ENCODE measurements at places on chromosomes 16 and 17.

- H3K4me1 ChIP-seq = peaks cover 17% of the 10 kb centered on the region
- peaks cover 4% of the 10 kb centered on the region for H3K36me3 ChIP-seq
- peak; percentile 24 for DNase-seq
- no peak overlapping the region for H3K4me3 ChIP-seq
Observed at GRCh38 chr17:82838386-82839063, 1.3 kb downstream of the ZNF750 start.

GRCh38 chr17:40879026-40879425 is 6.0 kb downstream of the KRT20 start:
- no peaks in the 10 kb centered on the region for H3K36me3 ChIP-seq
- no peaks in the 10 kb centered on the region for H3K27me3 ChIP-seq
- H3K4me3 ChIP-seq = no peak overlapping the region
- no peak overlapping the region for H3K27ac ChIP-seq

DNA sequence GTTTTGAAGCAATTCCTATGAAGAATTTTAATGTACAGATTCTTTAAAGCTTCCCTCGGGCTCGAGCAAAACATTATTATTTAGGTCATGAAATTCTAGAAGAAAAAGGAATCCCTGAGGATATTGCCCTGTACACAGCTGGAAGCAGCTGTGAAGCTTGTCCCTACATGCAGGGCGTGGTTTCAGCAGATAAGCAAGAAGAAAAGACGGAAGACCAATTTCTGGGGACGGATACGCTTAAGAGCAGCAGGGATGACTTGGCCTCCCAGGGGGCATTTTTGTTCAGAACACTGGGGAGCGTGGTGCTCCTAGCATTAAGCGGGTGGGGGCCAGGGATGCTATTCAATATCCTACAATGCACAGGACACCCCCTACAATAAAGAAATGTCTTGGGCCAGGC is 34.3 kb downstream of the LITAF start:
- DNase-seq = peak; percentile 67
- H3K4me1 ChIP-seq = peaks cover 19% of the 10 kb centered on the region
- H3K27ac ChIP-seq = no peak overlapping the region
- peaks cover 48% of the 10 kb centered on the region for H3K36me3 ChIP-seq
- H3K4me3 ChIP-seq = no peak overlapping the region

DNA sequence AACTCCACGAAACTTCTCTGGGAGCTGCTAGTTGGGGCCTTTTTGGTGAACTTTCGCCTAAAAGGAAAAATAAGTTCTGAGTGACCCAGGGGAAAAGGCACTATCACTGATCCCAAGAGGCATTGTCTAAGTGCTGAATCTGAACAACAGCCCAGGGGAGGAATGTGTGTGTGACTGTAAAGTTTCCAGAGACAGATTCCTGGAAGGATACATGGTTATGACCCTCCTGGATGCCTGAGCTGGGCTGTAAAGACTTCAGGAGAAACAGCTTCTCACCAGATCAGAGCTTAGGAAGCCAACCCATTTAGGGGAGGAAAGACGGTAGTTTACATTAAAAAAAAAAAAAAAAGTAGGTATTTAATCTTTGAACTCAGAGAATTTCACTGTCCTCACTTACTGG is 20.2 kb downstream of the HIGD1B start:
- peaks cover 64% of the 10 kb centered on the region for H3K36me3 ChIP-seq
- no peak for DNase-seq
- H3K27me3 ChIP-seq = no peaks in the 10 kb centered on the region
- H3K27ac ChIP-seq = no peak overlapping the region
- H3K4me3 ChIP-seq = no peak overlapping the region

GRCh38 chr17:7711051-7711755 is 6.2 kb downstream of the EFNB3 start:
- peaks cover 65% of the 10 kb centered on the region for H3K27me3 ChIP-seq
- DNase-seq = no peak
- H3K27ac ChIP-seq = no peak overlapping the region
- no peaks in the 10 kb centered on the region for H3K36me3 ChIP-seq
- no peak overlapping the region for H3K4me3 ChIP-seq

DNA sequence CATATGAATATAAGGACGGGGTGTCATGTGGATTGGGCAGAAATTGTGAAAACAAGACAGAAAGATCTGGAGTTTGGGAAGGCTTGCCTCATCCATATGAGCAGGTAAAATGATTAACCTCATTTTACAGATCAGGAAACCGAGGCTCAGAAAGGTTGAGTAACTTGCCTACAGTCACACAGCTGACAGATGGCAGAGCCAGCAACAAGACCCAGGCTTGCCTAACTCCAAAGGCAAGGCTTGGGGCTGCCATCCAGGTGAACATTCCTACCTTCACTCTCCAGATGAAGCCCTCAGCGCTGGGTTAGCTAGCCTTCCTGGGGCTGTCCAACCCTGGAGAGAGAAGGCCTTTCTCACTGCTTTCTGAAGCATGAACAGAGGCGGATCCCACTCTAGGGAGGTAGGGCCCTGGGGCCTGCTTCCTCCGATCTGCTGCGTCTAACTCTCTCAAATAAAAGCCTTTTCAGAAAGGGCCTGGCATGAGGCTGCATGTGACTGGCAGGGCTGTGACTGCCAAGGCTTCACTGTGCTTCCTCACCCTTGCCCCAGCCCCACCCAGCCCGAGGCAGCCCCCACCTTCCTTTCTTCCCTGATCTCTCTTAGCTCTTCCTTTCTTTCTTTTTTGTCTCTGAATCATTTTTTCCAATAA is 107.8 kb downstream of the GNAO1 start:
- H3K27ac ChIP-seq = no peak overlapping the region
- H3K27me3 ChIP-seq = no peaks in the 10 kb centered on the region
- H3K4me1 ChIP-seq = peaks cover 15% of the 10 kb centered on the region

- no peak for DNase-seq
- peaks cover 6% of the 10 kb centered on the region for H3K27me3 ChIP-seq
- no peaks in the 10 kb centered on the region for H3K36me3 ChIP-seq
- H3K27ac ChIP-seq = no peak overlapping the region
- H3K4me3 ChIP-seq = no peak overlapping the region
- H3K4me1 ChIP-seq = no peaks in the 10 kb centered on the region
Observed at GRCh38 chr16:5916711-5917191, 819.2 kb upstream of the EEF2KMT start.

GRCh38 chr17:31582151-31582907 is 190.9 kb downstream of the RAB11FIP4 start:
- peak overlapping the region; percentile 82 for H3K27ac ChIP-seq
- H3K4me1 ChIP-seq = peaks cover 35% of the 10 kb centered on the region
- H3K36me3 ChIP-seq = peaks cover 8% of the 10 kb centered on the region
- no peak overlapping the region for H3K4me3 ChIP-seq

DNA sequence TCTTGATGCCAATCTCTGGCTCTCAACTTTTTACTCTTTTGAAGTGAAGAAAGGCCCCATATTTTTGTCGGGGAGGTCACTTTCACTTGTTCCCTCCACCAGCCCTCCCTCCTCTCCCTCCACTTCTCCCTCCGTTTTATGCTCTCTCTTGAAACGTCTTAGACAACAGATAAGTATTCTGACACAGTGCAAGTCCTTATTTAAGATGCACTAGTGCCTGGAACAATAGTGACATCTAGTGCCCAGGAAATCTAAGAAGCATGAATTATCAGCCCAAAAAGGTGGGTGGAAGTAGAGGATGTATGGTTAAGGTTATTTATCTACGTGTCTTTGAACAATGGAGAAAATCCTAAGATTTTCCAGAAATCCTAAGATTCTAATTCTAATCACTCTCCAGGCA is 17.9 kb downstream of the PSME3IP1 start:
- H3K4me1 ChIP-seq = peaks cover 4% of the 10 kb centered on the region
- H3K27ac ChIP-seq = no peak overlapping the region
- no peak overlapping the region for H3K4me3 ChIP-seq
- peak; percentile 88 for DNase-seq

GRCh38 chr17:61404913-61405685 is 5.5 kb downstream of the TBX2 start:
- peak overlapping the region; percentile 3 for H3K4me3 ChIP-seq
- H3K27ac ChIP-seq = peak overlapping the region; percentile 20
- DNase-seq = peak; percentile 41

- no peak for DNase-seq
- H3K4me3 ChIP-seq = no peak overlapping the region
- H3K36me3 ChIP-seq = no peaks in the 10 kb centered on the region
Observed at GRCh38 chr16:77404775-77405174, 30.1 kb downstream of the ADAMTS18 start.

- H3K27ac ChIP-seq = no peak overlapping the region
- no peak for DNase-seq
- peaks cover 3% of the 10 kb centered on the region for H3K27me3 ChIP-seq
- H3K36me3 ChIP-seq = no peaks in the 10 kb centered on the region
- H3K4me3 ChIP-seq = no peak overlapping the region
- H3K4me1 ChIP-seq = no peaks in the 10 kb centered on the region
Observed at GRCh38 chr17:11628374-11628773, 30.1 kb downstream of the DNAH9 start.

DNA sequence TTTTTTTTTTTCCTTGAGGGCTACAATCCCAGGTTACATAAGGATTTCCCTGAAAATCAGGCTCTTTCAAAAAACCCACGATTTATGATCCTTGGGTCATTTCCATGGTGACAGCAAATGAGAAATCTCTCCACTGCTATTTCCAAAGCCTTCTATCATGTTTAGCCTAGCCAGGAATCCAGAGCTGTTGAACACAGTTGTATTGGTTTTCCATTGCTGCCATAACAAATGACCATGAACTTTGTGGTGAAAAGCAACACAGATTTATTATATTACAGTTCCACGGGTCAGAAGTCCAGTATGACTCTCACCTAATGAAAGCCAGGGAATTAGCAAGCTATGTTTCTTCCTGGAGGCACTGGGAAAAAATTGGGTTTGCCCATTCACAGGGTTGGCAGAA is 106.6 kb downstream of the MAF start:
- no peaks in the 10 kb centered on the region for H3K27me3 ChIP-seq
- no peak overlapping the region for H3K27ac ChIP-seq
- H3K4me3 ChIP-seq = no peak overlapping the region
- H3K4me1 ChIP-seq = no peaks in the 10 kb centered on the region

DNA sequence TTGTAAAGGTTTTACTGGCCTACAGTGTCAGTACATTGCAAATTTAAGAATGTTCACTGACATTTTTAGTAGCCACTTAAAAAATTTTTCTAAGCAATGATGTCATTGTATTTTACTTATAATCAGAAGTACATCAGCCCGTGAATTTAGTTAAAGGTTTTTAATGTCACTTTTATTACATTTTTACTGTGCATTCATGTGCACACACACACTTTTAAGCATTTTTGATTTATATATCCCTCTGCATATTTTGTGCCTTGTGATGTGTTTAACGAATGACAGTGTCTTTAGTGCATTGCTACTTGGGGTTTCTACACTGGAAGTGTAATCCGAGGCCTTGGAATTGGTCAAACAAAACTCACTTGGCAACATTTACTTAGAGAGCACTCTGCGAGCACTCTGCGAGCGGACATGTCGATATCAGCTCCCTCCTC is 190.4 kb downstream of the WWOX start:
- DNase-seq = no peak
- H3K27me3 ChIP-seq = no peaks in the 10 kb centered on the region
- H3K36me3 ChIP-seq = no peaks in the 10 kb centered on the region
- H3K4me3 ChIP-seq = no peak overlapping the region
- H3K4me1 ChIP-seq = peaks cover 6% of the 10 kb centered on the region
- no peak overlapping the region for H3K27ac ChIP-seq

- H3K36me3 ChIP-seq = peaks cover 23% of the 10 kb centered on the region
- no peak overlapping the region for H3K4me3 ChIP-seq
- no peaks in the 10 kb centered on the region for H3K27me3 ChIP-seq
Observed at GRCh38 chr17:56909742-56910508, 3.9 kb downstream of the TRIM25 start.

GRCh38 chr16:56481468-56482122 is 30.2 kb downstream of the OGFOD1 start:
- peak; percentile 8 for DNase-seq
- H3K4me1 ChIP-seq = no peaks in the 10 kb centered on the region
- peaks cover 34% of the 10 kb centered on the region for H3K36me3 ChIP-seq
- no peak overlapping the region for H3K27ac ChIP-seq

DNA sequence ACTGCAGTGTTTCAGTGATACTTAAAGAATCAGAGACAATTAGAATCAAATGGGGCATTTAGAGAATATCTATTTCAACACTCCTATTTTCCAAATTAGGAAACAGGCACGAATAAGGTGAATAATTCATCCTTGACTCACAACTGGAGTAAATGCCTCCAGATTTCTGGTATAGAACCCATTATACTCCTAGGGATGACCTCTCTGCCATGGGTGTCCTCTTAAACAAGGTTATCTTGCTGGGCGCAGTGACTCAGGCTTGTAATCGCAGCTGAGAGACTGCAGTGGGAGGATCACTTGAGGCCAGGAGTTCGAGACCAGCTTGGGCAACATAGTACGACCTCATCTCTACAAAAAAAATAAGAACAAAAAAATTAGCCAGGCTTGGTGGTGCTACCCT is 139.8 kb upstream of the ELAC2 start:
- H3K27ac ChIP-seq = no peak overlapping the region
- DNase-seq = no peak
- no peaks in the 10 kb centered on the region for H3K27me3 ChIP-seq
- no peak overlapping the region for H3K4me3 ChIP-seq

DNA sequence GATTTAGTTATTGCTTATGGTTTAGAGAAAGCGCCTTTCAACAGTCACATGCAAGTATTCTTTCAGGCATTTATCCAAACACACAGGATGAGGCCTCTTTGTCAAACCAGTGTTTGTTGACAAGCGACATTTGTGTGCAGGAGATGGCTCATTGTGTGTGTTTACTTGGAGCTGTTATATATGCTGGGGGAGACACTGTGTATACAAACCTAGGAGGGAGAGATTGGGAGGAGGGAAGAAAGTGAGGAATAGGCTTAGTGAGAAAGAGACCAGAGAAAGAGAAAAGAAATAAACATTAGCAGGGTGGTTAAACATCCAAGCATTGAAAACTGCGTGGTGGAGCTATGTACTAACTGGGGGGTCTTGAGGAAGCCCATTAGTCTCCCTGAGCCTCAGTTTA is 437.6 kb downstream of the MAF start:
- no peaks in the 10 kb centered on the region for H3K4me1 ChIP-seq
- H3K4me3 ChIP-seq = no peak overlapping the region
- no peak overlapping the region for H3K27ac ChIP-seq
- no peaks in the 10 kb centered on the region for H3K36me3 ChIP-seq
- H3K27me3 ChIP-seq = no peaks in the 10 kb centered on the region

DNA sequence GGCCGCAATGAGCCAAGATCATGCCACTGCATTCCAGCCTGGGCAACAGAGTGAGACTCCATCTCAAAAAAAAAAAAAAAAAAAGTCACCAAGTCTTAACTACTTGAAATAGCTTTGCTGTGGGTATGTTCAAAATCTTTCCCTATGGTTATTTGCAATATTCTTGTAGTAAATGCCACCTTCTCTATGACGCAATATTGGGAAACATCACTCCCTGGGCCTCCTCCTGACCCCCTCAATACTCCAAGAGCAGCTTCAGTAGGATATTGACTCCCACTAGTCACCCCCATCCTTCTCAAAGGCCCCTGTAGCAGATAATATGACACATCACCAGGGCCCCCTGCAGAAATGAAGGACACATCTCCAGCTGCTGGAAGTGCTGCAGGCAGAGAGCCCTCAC is 137.8 kb downstream of the AIPL1 start:
- no peak overlapping the region for H3K27ac ChIP-seq
- H3K4me1 ChIP-seq = no peaks in the 10 kb centered on the region
- DNase-seq = no peak

GRCh38 chr17:50684288-50684611 is 23.5 kb downstream of the ANKRD40 start:
- peaks cover 26% of the 10 kb centered on the region for H3K4me1 ChIP-seq
- DNase-seq = no peak
- no peaks in the 10 kb centered on the region for H3K27me3 ChIP-seq
- no peak overlapping the region for H3K4me3 ChIP-seq
- H3K36me3 ChIP-seq = no peaks in the 10 kb centered on the region
